Body of pancreas (tissue), 4 donors: ENCODE measurements at places on chromosomes 4 and X. TPM values are rescaled to one million over a fixed set of nuclear protein-coding genes. Genes with fewer than 3 reads are reported as not detected.
A peak's percentile ranks its signal among the peaks of the same experiment; 100 is the strongest.

GRCh38 chr4:38385093-38386004, 278.6 kb upstream of the KLF3 start:
- no peaks in the 10 kb centered on the region for H3K27me3 ChIP-seq
- peak; percentile 44 for DNase-seq
- H3K27ac ChIP-seq: peak overlapping the region; percentile 91
- H3K36me3 ChIP-seq: no peaks in the 10 kb centered on the region
- H3K4me3 ChIP-seq: no peak overlapping the region
- H3K4me1 ChIP-seq: peaks cover 51% of the 10 kb centered on the region

DNA sequence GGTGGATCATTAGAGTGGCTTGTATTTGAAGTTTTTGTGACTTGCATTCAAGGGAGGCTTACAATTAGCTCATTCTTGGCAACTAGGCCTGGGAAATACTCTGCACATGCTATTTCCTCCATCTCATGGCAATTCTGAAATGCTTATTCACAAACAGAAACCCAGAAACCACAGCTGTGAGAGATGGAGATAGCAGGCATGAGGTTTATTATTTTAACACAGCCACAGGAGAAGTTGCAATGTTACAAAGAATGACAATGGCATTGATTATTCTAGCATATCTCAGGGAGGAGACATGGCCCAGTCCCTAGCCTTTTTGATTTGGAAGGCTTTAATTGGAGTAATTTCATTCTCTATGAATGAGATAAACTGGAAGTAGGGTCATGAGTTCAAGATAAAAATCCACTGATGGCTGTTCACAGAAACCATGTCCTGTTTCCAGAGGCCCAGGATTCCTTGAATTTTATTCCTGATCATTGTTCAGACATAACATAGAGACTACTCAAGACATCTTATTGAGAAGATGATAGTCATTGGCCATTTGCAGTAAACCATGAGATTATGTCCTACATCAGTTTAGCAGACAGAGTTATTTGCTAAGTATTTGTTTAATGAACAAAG, 123.9 kb downstream of the MID1 start:
- no peak for DNase-seq
- H3K27me3 ChIP-seq: no peaks in the 10 kb centered on the region
- H3K27ac ChIP-seq: no peak overlapping the region
- H3K4me3 ChIP-seq: no peak overlapping the region

DNA sequence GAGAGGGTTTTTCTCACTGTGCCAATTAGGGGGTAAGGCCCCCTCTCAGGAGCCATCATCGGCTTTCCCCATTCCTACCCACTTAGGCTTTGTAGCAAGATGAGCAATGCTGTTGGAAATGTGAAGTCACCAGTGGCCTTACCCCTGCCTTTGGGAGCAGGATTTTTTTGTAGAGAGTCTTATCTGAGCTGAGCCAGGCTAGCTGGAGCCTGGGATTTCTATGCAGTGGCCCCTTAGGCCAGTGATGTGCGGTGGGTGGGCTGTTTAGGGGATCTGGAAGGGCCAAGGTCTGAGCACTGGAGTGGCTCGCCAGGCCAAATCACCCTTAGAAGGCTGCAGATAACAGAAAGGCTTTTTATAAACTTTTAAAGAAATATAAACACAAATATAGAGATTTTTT, 4.2 kb downstream of the CXorf65 start:
- DNase-seq: no peak
- no peak overlapping the region for H3K4me3 ChIP-seq
- peaks cover 14% of the 10 kb centered on the region for H3K4me1 ChIP-seq
- no peak overlapping the region for H3K27ac ChIP-seq

- no peaks in the 10 kb centered on the region for H3K27me3 ChIP-seq
- no peaks in the 10 kb centered on the region for H3K4me1 ChIP-seq
- H3K4me3 ChIP-seq: no peak overlapping the region
- no peaks in the 10 kb centered on the region for H3K36me3 ChIP-seq
- DNase-seq: no peak
These were observed 48.0 kb upstream of the APELA start for GRCh38 chr4:164828955-164829354.

CYSLTR1 gene
- total RNA-seq: 4.9 TPM

UGT2A3 gene
- 35.9 TPM for total RNA-seq

TEX11 gene
- total RNA-seq: 0.66 TPM

SOX3 gene
- not detected for total RNA-seq

HSFX3 gene
- not detected for total RNA-seq

TMEM35A gene
- not detected for total RNA-seq

RENBP gene
- total RNA-seq: 6.0 TPM

CCSER1 gene
- total RNA-seq: 14.5 TPM

DMD gene
- 38.6 TPM for total RNA-seq
